GM13977 (cell line): ENCODE measurements at places on chromosomes 16 and 17.
A peak's percentile ranks its signal among the peaks of the same experiment; 100 is the strongest.

DNA sequence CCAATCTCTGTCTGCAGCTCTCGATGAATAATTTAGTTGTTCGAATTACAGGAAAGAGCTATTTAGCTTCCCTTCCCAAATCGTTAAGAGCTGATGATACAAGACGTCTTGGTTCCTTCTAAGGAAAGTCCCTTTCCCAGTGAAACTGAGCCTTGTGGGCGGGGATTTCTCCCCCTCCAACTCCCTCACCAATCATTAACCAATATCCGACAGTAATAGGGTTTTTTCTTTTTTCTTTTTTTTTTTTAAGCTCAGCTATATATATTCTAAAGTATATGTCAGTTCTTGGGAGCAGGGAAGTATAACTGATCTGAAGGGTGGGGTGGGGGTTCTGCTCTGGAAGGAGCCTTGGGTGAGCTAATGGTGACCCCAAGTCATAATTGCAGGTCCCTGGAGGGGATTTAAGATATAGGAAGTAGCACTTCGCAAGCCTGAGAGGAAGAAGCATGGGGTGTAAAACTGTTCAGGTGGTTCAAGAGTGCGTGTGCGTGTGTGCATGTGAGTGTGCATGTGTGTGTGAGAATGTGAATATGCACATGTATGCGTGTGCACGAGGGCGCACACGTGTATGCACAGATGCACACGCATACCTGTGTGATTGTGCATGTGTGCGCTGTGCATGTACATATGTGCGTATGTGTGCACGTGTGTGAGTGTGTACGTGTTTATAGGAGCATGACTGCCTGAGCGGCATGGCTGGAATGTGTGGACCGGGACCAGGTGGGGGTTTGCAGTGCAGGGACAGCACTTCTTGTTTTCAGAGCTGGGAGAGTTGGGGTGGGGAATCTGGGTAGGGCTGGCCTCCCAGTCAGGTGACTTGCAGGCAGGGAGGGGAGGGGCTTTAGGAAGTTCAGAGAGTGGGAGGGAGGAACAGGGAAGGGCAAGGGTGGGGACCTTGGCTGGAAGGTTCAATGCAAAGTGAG lies 42.7 kb downstream of the SOCS3 start:
- peak; percentile 67 for DNase-seq

GRCh38 chr17:70181376-70181775 lies 12.0 kb downstream of the KCNJ2 start:
- DNase-seq, result no peak

DNA sequence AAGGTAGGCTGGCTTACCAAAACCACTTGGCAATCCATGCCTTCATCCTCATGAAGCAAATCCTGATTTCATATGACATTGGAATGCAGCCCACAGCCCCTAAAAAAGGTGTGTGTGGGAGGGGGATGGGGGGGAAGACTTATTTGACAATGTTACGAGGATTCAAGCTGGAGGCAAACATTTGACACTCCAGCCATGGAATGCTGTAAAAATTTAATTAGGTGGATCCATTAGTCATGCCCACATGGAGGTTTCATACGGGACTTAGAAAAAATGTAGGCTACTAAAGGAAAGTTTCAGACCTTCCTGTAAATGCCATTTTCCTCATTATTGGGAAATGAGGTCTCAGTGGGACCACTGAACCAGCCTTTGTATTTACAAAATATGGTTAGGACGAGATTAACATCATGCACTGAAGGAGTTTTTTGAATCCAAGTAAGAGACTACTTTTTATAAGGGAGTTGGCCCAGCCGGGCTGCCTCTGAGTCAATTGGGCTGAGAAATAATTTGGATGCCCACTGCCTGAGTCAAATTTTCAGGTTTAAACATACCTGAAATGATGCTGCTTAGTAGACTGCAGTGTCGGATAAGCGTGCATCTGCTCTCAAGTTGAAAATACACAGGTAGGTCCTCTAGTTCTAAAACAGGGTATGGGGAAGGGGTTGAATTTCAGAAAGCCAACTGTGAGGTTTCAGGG lies 44.6 kb upstream of the MAF start:
- DNase-seq, result no peak

DNA sequence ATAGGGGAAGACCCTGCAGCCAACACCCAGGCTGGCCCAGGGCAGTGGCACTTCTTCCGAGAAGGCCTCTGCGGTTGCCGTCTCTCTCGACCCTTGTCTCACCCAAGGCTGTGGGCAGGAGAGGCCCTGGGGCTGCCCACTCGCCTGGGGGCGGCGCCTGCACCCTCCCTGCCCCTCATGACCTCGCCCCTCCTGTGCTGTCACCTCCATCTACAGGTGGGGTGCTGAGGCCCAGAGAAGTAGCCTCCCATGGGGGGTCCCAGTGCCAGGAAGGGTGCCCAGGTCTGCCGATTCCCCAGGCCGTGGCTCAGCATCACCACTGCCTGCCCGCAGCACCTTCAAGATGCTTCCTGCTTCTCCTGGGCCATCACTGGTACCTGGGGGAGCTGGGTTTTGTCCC lies 992 bp downstream of the NLRC3 start:
- DNase-seq, result no peak

DNA sequence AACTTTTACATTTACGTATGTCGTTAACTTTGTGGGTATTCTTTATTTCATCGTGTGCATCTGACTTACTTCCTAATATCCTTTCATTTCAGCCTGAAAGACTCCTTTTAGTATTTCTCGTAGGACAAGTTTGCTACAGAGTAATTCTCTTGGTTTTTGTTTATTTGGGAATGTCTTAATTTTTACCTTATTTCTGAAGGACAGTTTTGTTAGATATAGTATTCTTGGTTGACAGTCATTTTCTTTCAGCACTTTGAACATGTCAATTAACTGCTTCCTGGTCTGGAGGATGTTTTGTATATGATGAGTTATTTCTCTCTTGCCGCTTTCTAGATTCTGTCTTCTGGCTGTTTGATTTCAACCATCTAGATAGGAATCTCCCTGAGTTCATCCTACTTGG lies 109.2 kb upstream of the NACA2 start:
- DNase-seq, result no peak

GRCh38 chr16:75620326-75621169 lies 2.5 kb downstream of the ADAT1 start:
- DNase-seq, result no peak

DNA sequence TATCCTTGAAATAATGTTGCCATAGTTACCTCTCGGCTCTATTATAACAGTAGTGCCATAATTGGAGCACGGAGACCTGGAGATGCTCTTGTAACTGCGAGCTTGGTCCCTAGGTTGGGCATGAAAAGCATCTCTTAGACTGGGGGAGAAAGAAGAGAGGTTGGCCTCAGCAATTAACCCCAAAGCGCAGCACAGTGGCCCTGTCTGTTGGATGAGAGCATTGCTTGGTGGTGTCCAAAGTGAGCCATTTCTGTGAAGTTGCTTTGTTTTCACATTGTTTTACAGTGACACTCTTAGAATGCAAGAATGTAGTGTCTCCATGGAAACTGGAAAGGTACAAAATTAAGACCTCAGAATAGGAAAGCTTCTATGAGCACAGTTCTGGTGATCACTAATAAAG lies 660.7 kb upstream of the EEF2KMT start:
- no peak for DNase-seq

DNA sequence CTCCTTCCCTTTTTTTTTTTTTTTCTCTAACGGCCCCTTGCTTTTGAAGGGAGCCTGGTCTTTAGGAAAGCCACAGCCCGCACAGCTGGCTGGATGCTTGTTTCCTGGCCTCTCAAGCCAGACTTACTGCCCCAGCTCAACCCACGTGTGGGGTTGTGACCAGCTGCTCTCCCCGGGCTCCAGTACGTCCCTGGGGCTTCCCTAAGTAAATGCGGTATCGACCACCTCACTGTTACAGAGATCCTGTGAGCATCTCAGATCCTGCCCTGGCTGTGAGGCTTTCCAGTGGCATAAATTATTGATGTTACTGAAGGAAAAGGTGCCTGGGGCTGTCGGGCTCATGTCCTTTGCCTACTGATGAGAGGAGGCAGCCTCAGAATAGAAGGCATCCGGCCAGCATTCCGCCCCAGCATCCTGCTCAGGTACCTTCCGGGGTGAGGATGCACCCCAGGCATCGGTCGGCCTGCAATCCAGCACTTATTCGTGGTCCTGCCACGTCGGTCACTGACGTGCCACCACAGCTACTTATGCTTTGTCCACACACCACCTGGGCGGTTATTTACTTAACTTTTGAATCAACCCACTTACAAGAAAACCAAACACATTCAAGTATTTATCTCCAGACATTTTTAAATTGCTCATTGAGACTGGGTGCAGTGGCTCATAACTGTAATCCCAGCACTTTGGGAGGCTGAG lies 9.6 kb downstream of the GPRC5B start:
- DNase-seq, result no peak

- DNase-seq, result no peak
Measured at GRCh38 chr16:88713568-88714419, 7.5 kb downstream of the CTU2 start.

DNA sequence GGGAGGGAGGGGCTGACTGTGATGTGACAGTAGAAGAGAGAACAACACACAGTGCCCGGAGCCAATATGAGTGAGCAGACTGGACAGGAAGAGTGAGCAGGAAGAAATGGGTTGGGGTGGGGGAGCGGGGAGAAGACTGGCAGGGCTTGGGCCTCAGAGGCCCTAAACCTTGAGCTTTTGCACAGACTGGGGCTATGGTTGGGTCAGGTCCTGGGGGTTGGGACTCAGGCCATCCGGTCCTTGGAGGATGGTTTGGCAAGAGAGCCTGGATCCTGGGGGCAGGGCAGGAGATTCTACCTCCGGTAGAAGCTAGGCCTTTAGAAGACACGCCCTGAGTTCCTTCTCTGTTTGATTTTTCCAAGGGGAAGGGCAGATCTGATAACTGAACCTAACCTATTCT lies 1.1 kb downstream of the CAMTA2 start:
- no peak for DNase-seq

GRCh38 chr16:25010542-25010941 lies 4.6 kb downstream of the ARHGAP17 start:
- no peak for DNase-seq

DNA sequence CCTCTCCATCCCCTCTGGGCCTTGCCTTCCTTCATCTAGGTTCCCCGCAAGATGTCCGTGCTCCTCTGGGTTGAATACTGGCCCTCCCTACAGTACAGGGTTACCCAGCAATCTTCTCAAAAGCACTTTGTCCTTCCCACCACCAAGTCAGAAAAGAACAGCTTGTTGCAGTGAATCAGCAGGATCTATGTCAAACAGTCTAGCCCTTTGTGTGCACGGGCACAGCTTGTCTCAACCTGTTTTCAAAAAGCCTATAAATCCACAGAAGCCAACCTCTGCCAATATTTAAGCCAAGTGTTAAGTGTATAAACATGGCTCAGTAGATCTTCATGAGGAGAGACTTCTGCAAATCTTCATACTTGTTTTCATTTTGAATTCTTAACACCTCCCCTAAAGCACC lies 25.2 kb downstream of the C17orf67 start:
- no peak for DNase-seq

GRCh38 chr17:17226451-17227265 lies 10.3 kb downstream of the FLCN start:
- no peak for DNase-seq

- no peak for DNase-seq
Measured at GRCh38 chr17:29619251-29619650, 3.5 kb downstream of the CORO6 start.

GRCh38 chr16:56307534-56307873 lies 116.2 kb downstream of the GNAO1 start:
- no peak for DNase-seq

GRCh38 chr17:38873640-38874380 lies 4.0 kb downstream of the LASP1 start:
- DNase-seq, result no peak

GRCh38 chr17:37478187-37478586 lies 11.5 kb upstream of the DUSP14 start:
- DNase-seq, result no peak

DNA sequence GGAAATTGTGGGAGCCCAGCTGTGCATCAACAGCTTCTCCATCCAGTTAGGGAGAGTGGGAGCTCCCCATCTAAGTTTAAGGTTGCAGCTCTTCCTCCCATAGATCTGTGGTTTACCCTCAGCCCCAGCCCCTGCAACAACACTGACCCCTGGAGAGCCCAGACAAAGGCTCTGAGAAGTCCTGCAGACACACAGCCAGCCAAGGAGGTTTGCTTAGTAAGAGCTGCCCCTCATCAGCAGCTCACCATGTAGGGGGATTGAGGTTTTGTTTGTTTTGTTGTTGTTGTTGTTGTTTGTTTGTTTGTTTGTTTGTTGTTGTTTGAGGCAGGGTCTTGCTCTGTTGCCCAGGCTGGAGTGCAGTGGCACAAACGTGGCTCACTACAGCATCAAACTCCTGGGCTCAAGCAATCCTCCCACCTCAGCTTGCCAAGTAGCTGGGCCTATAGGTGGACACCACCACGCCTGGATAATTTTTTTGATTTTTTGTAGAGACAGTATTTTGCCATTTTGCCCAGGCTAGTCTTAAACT lies 138.6 kb downstream of the CLEC16A start:
- no peak for DNase-seq

GRCh38 chr17:63940584-63940983 lies 8.5 kb upstream of the CD79B start:
- DNase-seq, result no peak

GRCh38 chr17:52947418-52947817 lies 788.9 kb upstream of the CA10 start:
- DNase-seq, result no peak

GRCh38 chr17:48159232-48159631 lies 51.7 kb downstream of the SNX11 start:
- no peak for DNase-seq

GRCh38 chr16:85573696-85574641 lies 39.2 kb upstream of the GSE1 start:
- DNase-seq, result no peak

DNA sequence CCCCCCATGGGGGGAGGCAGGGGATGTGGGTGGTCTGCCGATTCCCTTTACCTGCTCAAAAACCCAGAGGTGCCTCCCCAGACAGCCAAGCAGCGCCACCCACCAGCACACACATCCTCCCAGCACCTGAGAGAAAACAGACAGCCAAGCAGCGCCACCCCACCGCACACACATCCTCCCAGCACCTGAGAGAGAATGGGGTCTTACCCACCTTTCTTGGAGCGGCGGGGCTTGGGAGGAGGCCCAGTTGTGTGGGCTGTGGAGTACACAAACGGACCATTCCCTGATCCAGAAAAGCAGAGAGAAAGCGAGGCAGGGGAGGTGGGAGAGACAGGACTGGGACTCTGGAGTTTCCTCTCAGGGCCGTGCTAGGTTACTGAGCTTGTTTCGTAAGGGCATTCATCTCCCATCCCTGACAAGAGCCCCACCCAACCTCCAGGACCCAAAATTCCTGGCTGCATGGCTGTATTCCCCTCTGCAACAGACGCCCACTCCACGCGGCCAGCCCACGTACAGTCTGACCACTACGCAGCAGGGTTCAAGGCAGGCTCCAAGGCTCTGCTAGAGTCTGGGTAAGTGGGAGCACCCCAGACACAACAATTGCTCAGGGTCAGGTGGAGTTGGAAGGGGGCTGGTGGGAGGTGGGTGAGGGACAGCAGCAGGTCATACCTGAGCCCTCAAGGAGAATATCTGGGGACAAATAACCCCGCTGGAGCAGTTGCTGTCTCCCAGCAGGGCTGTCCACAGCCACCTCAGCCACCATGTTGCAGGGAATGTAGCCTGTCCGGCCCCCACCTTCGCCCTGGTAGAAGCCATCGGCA lies 22.3 kb downstream of the TSPOAP1 start:
- no peak for DNase-seq

GRCh38 chr17:28999206-28999605 lies 6.6 kb downstream of the SEZ6 start:
- DNase-seq, result no peak

- DNase-seq, result no peak
Measured at GRCh38 chr17:7684851-7685532, 2.3 kb downstream of the TP53 start.

- DNase-seq, result no peak
Measured at GRCh38 chr17:40859536-40859935, 7.5 kb downstream of the KRT12 start.
